ENCODE measurements at places on chromosomes 5 and 9.

- DNase-seq: no peak
Observed at GRCh38 chr5:172640139-172640538, 924 bp upstream of the NEURL1B start.

DNA sequence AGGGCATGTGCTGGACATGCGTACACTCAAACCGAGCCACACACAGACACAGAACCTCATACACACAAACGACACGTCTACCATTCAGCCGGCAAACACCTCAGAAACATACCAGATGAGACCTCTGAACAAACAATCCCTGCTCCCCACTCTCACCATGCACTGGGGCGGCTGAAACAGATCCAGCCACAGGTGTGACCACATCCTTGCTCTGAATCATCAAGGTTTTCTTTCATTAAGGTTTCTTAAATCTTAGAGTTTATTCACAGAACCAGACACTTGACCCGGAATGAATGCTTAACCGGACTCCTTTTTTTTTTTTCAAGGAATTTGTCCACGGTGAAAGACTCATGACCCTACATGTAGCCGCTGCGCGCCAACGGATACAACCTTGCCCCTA is 26.2 kb downstream of the TERT start:
- no peak for DNase-seq

- no peak for DNase-seq
Observed at GRCh38 chr5:179923436-179923835, 15.7 kb upstream of the TBC1D9B start.

- DNase-seq: no peak
Observed at GRCh38 chr5:155625897-155626543, 612.5 kb downstream of the KIF4B start.

DNA sequence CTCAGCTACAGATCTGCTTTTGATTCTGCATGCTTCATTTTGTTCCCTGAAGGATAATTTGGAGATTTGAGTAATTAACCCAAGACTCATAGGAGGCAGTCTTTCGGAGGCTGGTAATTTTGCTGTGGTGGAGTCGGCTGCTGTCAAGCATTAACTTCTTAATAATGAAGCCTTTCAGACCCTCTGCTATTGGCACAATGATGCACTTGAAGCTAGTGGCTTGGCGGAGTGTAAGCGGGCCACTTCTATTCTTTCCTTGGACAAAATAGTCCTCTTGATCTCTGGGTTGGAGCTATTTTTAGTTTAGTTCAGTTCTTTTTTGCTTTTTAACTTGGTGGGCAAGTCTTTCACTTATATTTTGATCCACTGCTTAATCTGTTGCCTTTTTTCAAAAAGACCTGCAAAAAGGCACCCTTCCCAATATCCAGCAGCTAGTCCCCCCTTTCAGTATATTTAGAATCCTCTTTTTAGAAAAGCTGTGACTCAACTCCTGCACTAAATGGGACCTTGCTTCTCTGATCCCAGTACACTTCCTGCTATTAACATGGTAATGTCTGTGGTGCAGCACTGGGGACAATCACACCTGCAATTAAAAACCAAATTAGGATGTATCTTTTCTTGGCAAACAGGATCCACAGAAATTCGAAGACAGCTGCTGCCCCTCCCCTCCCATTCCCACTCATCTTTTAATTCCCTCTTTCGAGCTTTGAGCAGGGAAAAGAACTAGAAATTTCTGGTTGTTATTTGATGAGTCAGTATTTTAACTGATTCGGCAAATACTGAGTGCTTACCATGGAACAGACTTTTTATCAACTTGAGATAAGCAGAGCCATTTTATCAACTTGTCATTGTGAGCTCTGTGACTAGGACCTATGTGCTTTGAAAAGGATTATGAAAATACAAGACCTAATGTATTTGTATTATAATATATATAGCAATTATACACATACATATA is 169.4 kb upstream of the ANKRD55 start:
- no peak for DNase-seq
